ENCODE measurements at places on chromosomes 3 and 15.

DNA sequence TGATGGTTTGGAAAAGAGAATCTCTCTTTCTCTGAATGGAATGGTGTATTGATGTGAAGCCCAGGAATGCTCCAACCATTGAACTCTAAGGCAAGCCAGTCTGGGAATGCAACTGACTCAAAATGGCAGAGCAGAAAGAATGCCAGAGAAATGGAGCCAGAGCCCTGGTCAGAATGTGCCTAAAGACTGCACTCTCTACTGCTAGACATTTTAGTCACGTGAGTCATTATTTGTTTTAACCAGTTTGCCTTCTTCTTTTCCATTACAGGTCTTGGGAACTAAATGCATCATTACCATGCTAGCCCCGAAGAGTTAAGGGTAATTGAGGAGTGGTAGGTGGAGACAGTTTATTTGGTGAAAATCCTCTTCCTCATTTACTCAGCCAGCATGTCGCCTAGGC is 67.3 kb upstream of the TRIM42 start:
- no peak for DNase-seq

- DNase-seq = no peak
Observed at GRCh38 chr3:17301271-17301670, 416.5 kb downstream of the PLCL2 start.

DNA sequence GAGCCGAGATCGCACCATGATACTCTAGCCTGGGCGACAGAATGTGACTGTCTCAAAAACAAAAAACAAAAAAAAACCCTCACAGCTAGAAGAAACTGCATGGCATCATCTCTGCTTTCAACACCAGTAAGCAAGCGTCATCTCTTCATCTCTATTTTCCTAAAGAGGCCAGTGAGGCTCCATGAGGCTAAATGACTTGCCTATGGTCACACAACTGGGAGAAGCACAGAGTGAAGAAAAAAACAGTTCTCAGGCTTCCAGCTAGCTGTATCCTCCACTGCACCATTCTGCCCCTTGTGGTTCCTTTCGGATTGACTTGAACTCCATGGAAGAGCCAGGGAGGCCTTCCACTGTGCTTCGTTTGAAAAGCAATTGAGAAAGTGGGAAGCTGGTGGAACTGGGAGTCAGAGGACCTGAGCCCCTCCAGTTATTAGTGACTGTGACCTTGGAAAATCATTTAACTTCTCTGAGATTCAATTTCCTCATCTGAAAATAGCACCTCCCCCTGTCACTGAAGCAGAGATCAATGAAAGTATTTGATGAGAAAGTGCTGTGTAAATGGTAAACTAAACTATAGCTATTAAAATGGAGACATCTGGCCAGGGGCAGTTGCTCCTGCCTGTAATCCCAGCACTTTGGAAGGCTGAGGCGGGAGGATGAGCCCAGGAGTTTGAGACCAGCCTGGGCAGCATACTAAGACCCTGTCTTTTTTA is 32.1 kb upstream of the DENND4A start:
- no peak for DNase-seq

- no peak for DNase-seq
Observed at GRCh38 chr15:97654481-97655076, 305.9 kb upstream of the ARRDC4 start.

- DNase-seq = no peak
Observed at GRCh38 chr3:62632510-62633294, 242.5 kb downstream of the CADPS start.

- no peak for DNase-seq
Observed at GRCh38 chr15:74262625-74263024, 26.5 kb downstream of the CCDC33 start.

DNA sequence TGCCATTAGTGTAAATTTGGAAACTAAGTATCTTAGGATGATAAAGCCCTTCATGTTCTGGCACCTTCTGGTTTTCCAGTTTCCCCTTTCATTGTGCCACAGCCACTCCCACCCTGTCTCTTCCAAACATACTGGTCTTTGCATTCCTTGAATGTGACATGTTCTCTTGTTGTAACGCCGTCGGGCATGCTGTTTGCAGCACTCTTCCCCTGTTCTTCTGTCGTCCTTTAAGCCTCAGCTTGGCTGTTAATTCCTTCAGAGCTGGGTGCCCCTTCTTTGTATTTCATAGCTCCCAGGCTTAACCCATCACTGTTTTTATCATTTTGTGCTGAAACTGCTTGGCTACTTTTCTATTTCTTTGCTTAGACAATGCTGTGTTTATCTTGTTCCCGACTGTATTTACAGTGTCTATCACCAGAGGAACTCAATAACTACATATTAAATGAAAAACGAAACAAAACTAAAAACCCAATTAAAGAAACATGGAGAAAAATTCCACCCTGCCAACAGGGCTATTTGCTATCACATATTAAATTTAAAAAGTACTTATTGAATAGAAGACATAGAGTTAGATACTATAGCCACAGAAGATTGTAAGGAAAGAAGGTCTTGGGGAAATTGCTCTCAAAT is 95.4 kb upstream of the KCNAB1 start:
- DNase-seq = no peak

- DNase-seq = no peak
Observed at GRCh38 chr15:80944818-80945217, 44.8 kb downstream of the MESD start.

- DNase-seq = no peak
Observed at GRCh38 chr3:54835701-54836100, 92.2 kb downstream of the LRTM1 start.

Measured in effector memory CD8-positive, alpha-beta T cell (primary cell).